ENCODE measurements at places on chromosomes 5 and 9.

- DNase-seq: no peak
Measured at GRCh38 chr5:132776131-132776937, 705 bp downstream of the SEPTIN8 start.

GRCh38 chr5:120532835-120533234 lies 68.7 kb downstream of the PRR16 start:
- DNase-seq: no peak

GRCh38 chr5:67053229-67053628 lies 143.4 kb downstream of the CD180 start:
- DNase-seq: no peak

DNA sequence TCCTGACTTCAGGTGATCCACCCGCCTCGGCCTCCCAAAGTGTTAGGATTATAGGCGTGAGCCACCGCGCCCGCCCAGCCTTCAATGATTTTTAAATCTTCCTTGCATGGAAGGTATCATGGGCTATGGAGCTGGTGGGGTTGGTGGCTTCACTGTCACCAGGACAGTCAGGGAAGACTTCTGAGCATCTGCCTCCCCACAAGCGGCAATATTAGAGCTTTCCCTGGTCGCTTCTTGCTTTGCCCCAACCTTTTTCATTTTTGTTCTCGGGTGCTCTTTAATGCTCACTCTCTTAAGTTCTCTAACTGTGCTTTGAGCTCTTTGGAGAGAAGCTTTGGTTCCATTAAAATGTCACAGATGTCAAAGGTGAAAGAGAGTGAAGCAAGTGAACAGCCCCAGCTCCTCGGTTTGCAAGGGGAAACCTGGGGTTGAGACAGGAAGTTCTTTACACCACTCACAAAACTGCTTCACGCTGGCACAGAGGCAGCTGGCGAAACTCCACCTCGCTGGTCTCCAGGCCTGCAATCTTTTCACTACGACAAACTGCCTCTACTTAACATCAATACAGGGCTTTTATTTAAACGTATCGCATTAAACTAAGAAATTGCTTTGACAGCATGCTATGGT lies 142.5 kb upstream of the RETREG1 start:
- DNase-seq: no peak

DNA sequence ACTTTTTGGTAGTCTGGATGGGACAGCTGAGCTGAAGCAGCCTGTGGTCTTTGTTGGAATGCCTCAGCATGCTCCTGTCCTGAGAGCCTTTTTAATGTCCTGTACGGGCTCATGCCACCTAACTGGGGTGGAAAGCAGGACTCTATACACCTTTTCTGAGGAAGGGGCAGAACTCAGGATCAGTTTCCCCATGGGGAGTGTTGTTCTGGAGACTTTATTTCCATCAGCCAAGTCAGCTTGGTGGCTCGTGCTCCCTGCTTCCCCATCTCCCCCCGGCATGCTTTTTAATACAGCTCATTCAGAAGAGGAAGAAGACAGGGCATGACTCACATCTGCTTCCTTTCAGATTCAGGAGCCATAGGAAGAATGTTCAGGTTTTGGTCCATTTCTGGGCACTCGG lies 5.1 kb upstream of the SEPTIN8 start:
- no peak for DNase-seq

DNA sequence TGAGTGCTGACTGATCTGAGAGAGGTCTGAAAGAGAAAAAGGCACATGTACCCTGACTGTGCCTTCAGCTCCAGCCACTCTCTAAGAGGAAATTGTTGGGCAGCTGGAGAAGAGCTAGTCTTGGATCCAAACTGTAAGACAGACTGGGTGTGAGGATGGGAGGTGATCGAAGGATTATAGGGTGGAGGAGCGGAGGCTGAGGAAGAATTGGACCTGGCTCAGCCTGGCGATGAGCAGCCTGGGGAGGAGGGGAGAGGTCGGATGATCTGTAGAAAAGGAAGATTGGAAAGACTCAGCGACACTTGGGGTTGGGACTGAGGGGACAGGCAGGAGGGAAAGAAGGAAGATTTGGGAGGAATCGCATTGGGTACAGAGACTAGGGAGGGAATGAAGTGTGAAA lies 98.6 kb upstream of the SLC25A48 start:
- no peak for DNase-seq

DNA sequence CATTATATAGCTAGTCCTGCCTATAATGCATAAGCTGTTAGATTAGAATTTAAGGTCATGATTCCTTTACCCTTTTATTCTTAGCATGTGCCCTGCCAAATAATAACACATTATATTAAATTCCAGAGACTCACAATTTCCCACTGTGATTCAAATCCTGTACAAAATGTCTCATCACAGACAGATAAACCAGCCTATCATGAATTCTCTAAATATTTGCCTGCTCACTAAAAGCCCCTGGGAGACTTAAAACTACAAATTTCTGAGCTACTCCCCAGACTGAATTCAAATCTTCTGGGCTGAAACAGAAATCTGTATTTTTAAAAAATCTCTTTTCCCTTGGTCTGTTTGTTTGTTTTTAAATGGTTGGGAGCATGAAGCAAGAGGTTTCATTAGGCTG lies 32.7 kb downstream of the GAPT start:
- no peak for DNase-seq

DNA sequence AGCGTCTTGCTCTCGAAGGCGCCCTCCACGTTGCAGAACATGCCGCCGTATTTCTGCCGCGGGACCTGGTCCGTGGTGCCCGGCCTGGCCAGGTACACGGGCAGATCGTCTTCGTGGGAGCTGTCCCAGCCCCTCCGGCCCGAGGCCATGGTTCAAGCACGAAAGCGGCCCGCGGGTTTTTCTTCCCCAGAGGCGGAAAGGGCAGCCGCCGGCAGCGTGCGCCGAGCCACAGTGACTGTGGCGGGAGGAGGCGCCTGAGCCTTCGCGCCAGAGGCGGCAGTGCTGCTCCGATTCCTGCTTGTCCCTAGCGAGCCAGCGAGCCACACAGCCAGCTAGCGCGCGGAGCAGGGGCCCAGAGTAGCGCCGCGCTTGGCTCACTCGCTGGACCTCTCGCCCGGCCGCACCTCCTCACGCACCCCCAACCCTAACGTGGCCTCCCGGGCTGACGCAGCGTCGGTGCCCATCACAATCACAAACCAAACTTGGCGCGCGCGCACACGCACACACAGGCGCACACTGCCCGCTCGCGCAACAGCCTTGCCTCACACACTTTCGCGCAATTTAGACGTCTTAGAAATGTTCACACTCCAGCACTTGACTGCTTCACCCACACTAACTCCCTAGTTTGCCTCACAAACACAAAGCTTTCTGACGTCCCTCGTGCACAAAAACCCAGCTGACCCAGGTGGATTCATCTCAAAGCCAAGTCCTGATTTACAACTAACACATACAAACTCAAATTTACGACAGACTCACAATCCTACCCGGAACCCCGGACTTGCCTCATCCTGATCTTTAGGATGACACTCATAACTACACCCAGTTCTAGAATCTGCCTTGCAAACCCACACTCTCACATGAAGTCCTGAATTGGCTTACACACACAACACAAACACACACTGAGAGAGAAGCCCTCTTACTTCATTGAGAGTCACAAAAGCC lies at the start of gene DPYSL3:
DPYSL3 (minus strand) TSS at position 359 of the 942 bp plus-strand sequence; CDS start at position 149, 210 bp downstream.
- peak; percentile 52 for DNase-seq

DNA sequence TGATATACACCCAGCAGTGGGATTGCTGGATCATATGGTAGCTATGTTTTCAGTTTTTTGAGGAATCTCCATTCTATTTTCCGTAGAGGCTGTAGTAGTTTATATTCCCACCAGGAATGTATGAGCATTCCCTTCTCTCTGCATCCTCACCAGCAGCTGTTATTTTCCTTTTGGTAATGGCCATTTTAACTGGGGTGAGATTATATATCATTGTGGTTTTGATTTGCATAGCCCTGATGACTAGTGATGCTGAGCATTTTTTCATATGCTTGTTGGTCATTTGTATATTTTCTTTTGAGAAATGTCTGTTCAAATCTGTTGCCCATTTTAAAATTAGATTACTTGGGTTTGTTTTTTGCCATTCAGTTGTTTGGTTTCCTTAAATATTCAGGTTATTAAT lies 11.2 kb upstream of the PPIC start:
- no peak for DNase-seq

DNA sequence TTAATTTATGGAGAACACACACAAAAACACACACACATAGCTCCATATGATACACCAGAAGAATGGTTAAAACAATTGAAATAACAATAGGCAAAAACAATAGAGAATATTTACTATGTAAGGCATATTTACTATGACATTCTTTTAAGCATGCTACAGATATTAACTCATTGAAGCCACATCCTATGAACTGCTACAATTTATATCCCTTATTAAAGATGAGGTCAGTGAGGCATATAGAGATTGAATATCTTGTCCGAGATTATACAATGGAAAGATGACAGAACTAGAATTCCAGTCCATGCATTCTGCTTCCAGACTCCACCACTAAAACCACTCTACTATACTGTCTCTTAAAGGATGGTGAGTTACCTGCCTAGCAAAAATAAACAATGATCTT lies 60.7 kb downstream of the ADAMTS12 start:
- DNase-seq: no peak

GRCh38 chr9:105332471-105332870 lies 88.0 kb downstream of the SLC44A1 start:
- DNase-seq: no peak

DNA sequence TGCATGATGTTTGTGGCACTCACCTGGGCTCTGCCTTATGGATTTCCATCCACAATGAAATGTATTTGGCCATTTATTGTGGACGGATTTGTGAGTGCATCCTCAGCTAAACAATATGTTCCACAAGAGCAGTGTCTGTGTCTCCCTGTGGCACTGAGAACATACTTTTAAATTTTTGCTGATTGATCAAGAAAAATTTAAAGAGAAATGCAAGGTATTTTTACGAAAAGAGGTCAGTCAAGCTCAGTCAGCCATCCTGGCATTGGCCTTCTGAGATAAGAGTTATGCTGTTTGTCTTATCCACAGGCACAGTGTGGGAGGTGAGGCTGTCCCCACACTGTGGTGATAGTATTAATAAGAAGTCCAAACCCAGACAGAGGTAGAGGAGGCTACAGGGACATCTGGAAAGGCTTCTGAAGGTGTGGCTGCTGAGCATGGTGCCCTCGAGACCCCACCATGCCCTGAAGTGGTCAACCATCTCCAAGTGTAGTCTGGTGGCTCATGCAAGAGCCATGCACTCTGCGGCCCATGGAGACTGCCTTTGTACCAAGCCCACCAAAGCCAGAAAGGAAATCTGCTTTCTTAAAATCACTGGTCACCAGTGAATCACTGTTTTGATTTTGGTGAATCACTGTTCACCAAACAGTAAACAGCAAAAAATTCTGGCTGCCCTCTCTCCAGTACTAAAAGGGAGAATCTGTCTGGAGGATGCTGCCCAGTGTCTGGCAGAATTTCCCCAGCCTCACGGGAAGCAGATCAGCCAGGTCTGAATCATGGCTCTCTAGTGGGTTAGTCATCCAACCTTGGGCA lies 28.8 kb downstream of the SPOCK1 start:
- no peak for DNase-seq

- no peak for DNase-seq
Measured at GRCh38 chr5:158642879-158643278, 456.8 kb downstream of the EBF1 start.

Measured in left lobe of liver (tissue), 2 donors.